ENCODE measurements at places on chromosomes 16 and 17.

- DNase-seq, result no peak
Measured at GRCh38 chr16:2002406-2003230, 7.0 kb downstream of the ZNF598 start.

GRCh38 chr17:70355185-70355584, 185.9 kb downstream of the KCNJ2 start:
- DNase-seq, result no peak

DNA sequence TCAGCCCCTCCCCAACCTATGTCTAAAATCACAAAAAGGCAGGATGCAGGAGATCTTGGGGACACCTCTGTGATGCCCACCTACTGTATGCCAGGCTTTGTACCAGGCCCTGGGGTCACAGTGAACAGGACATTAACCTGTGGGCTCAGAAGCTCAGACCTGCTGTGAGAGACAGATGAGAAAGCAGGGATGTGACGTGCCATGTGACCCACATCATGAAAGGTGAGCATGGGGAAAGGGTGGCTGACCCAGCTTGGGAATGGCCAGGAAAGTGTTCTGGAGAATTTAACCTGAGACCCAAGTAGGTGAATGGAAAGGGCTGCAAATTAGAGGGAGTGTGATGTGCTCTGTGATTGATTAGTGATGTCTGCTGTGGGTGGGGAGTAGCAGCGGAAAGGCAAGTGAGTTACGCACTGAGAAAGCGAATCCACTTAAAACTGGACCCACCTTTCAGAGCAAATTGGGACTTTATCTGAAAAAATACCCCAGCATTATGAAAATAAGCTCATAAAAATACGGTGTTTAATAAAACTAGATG, 132.2 kb downstream of the IRF8 start:
- peak; percentile 5 for DNase-seq

DNA sequence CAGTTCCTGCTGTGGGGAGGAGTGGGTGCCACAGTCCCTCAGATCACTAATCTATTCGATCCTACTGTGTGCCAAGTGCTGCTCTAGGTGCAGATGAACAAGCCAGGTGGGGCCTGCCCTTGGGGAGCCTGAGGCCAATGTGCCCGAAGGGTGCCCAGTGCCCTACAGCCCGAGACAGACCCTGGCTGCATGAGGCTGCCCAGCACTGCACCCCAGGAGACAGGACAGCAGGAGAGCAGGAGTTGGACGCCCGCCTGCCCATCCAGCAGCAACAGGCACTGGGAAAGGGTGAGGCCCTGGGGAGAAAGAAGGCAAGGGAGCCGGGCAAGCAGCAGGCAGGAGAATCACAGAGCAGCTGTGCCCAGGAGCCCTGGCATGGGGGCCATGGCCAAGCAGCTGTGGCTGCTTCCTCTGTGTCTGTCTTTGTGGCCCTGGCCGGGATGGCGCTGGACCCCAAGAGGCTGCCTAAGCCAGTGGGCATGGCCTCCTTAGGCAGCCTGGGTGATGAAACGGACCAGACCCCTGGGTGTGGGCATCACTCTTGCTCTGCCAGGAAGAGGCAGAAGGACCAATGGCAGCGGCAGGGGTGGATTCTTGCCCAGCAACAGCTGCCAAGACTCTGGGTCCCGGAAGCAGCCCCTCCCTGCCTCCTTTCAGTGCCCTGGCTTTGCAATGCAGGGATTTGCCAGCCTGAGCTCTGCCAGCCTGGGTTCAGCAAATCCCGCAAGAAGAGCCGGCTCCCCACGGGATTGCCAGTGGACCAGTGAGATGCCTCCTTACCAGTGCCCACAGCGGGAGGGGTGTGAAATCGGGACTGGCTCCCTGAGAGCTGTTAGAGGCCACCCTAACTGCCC, 179.6 kb upstream of the TNRC6C start:
- DNase-seq, result no peak

DNA sequence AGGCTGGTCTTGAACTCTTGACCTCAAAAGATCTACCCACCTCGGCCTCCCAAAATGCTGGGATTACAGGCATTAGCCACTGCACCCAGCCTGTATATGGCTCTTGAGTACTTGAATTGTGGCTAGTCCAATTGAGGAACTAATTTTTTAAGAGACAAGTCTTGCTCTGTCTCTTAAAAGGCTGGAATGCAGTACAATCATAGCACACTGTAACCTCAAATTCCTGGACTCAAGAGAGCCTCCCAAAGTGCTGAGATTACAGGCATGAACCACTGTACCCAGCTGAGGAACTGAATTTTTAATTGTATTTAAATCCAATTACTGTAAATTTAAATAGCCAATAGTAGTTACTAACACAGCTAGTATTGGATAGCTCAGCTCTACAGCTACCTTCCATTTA, 50.6 kb downstream of the MED13 start:
- no peak for DNase-seq

DNA sequence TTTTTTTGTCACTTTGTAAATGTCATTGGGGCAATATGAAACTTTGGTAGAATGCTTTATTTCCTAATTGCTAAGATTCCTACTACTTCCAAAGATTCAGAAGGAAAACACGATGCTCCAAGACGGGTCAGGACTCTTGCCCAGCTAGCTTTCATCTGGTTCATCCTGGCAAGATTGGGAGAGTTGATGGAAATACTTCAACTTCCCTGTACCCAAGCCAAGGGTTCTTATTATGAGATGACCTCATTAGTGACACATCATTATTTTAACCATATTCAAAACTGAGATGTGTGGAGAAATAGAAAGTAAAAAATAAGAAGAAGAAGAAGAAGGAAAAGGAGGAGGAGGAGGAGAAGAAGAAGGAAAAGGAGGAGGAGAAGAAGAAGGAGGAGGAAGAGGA, 25.6 kb downstream of the SOX9 start:
- DNase-seq, result no peak

DNA sequence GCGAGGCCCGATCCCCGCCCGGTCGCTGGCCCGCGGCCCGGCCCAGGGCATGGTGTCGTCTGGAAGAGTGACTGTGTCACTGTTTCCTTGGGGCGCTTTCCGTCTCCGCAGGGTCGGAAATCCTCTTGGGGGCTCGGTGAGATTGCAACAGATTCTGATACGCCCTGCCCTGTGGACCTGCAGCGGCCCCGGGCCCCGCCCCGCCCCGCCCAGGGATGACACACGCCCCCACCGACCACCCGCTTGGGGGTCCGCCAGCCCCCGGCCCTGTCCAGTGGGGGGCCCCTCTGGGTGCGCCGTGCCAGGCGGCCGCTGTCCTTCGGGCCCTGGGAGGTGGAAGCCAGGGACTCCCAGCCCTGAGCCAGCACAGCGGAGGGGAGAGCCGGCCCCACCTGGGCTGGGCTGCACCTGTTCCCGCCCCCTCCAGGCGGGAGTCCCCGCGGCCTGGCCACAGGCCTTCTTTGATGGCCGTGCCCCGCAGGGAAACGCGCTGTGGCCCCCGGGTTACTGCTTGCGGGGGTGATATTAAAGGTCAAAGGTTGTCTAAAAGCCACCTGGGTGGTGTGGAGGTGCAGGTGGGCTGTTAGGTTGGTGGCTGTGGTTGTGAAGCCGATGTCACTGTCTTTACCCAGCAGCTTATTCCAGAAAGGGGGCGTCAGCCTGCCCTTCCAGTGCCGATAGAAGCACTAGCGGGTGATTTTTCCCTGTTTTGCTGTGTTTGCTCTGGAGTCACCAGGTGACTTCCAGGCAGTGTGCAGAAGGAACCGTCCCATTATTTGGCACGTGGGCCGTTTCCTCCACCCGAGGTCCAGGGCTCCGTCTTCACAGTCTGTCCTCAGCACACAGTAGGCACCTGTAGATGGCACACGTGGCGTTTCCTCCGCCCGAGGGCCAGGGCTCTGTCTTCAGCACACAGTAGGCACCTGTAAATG, 752 bp downstream of the TBC1D24 start:
- DNase-seq, result peak; percentile 69

- peak; percentile 75 for DNase-seq
Measured at GRCh38 chr17:48626245-48627117, at the start of gene HOXB9. HOXB9 (minus strand) TSS chr17:48626358; CDS start chr17:48626269, 89 bp downstream.

GRCh38 chr17:49439305-49439672, 24.6 kb upstream of the PHB1 start:
- DNase-seq, result no peak

DNA sequence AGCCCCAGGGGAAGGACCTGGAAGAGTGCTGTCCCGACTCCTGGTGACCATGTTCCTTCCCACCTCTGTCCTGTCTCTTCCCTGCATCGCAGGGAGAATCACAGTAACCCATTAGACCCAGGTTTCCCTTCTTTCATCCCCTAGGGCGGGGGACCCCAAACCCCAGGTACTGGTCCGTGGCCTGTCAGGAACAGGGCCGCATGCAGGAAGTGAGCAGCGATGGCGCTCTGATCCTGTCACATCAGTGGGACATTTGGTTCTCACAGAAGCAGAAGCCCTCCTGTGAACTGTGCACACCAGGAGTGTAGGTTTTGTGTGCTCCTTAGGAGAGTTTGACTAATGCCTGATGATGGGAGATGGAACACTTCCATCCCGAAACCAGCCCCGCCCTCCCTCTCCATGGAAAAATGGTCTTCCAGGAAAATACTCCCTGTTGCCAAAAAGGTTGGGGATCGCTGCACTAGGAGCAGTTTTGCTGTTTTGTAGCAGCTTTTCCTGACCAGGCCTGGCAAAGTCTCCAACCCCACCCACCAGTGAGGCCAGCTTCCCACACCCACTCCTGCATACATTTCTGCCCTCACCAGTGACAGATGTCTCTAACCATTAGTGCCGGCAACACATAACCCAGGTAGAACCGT, 10.5 kb downstream of the MNT start:
- no peak for DNase-seq

GRCh38 chr17:29214215-29215146, 32.2 kb upstream of the CRYBA1 start:
- no peak for DNase-seq

- no peak for DNase-seq
Measured at GRCh38 chr17:76417499-76418143, 33.2 kb downstream of the SPHK1 start.

DNA sequence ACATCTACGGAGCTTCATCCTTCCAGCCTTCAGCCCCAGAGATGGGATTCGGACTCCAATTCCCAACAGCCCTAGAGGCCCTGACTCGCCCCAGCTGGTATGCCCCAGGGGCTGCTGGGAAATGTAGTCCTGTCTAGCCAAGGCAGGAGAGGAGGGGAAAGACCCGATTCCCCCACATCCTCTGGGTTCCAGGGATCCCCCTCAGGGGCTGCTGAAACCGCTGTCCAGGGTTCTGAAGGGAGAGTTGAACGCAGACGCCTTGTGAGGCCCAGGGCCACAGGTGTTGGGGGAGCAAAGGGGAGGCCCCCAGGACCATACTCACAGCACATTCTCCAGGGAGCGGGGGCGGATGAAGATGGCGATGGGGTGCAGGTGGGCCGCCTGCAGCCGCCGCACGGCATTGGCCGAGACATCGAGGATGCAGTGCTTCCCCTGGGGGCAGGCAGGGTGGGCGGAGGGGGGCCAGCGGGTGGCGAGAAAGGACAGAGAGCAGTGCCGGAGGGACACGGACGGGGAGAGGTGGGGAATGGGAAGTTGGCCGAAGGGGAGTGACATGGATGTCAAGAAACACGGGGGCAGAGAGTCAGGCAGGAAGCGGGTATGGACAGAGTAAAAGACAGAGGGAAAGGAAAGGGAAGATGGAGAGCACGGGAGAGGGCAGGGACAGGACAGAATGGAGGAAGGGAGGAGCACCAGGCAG, 12.6 kb upstream of the ASGR1 start:
- DNase-seq, result peak; percentile 52

- DNase-seq, result peak; percentile 40
Measured at GRCh38 chr17:57294629-57295501, 38.5 kb downstream of the MSI2 start.

- no peak for DNase-seq
Measured at GRCh38 chr17:57898487-57899311, 48.9 kb upstream of the MRPS23 start.

DNA sequence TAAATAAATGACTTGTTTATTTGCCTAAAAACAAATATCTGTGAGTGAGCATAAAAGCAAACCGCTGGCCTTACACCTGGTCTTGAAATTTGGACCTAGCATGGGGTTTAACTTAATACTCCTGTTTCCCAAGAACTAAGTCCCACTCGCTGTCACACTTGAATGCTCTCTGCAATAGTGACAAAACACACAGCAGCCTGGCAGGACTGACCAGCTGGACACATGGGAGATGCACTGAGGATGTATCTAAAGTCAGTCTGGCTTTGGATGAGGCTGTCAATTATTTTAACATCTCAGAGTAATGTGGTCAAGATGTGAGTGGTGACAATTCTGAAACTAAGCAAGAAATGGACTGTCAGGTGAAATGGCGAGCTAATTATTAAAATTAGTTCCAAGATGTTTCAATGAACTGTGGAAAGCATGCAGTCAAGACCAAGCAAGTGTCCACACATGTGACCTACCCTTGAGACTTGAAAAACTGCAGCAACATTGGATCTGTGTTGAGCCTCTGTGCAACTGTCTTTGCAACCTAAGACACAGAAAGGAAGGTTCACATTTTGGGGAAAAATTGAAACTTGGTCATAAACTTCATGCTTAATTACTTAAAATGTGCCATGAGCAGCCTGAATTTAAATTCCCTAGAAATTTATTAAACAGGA, 16.6 kb downstream of the LITAFD start:
- no peak for DNase-seq

- DNase-seq, result no peak
Measured at GRCh38 chr17:58531122-58531521, 16.7 kb upstream of the MTMR4 start.

GRCh38 chr16:23863511-23864422, 28.0 kb downstream of the PRKCB start:
- DNase-seq, result no peak

GRCh38 chr17:51707216-51707615, 446.9 kb downstream of the UTP18 start:
- no peak for DNase-seq

DNA sequence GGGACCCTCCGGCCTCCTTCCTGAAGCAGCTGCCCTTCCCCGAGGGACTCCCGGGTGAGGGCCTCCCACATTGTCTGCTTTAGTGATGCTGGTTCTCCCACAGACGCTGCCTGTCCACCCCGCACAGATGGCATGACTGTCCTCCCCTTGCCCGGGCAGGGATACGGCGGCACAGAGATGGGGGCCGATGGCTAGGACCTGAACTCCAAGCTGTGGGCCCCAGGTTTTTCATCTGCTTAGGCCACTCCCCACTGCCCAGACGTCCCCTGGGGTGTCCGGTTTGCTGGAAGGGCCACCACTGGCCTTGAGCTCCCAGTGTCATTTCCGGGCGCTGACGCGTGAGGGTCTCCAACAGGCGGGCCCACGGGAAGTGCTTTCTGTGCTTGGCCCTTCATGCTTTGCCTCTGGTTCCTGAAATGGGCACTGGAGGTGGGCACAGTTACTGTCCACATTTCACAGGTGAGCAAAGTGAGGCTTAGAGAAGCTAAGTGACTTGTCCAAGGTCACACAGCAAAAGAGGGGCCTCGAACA, 87.4 kb upstream of the CBX4 start:
- DNase-seq, result no peak

GRCh38 chr16:90053902-90054500, 23.1 kb downstream of the PRDM7 start:
- DNase-seq, result no peak

All from activated T-cell treated with anti-CD3 and anti-CD28 coated beads, Interleukin-2, amount 50 U/mL, for 24 hours (primary cell).